Ureter (tissue), 1 donor: ENCODE measurements at places on chromosomes 6 and 20. TPM values are rescaled to one million over a fixed set of nuclear protein-coding genes. Genes with fewer than 3 reads are reported as not detected.

The SOD2 gene
- 238 TPM for total RNA-seq

The STX11 gene
- total RNA-seq: 5.8 TPM

DNA sequence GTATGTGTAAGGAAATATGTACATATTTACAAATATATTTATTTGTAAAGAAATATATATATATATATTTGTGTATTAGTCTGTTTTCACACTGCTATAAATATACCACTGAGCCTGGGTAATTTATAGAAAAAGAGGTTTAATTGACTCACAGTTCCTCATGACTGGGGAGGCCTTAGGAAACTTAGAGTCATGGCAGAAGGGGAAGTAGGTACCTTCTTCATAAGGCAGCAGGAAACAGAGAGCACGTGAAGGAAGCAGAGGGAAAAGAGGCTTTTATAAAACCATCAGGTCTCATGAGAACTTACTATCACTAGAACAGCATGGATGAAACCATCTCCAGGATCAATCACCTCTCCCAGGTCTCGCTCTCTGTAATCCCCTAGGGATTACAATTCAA lies 644.5 kb upstream of the HS3ST5 start:
- DNase-seq: no peak

GRCh38 chr20:57872816-57873409 lies 163.1 kb upstream of the PMEPA1 start:
- DNase-seq: no peak

The SNRPB gene
- 130 TPM for total RNA-seq

The GRM4 gene
- total RNA-seq: 0.21 TPM

DNA sequence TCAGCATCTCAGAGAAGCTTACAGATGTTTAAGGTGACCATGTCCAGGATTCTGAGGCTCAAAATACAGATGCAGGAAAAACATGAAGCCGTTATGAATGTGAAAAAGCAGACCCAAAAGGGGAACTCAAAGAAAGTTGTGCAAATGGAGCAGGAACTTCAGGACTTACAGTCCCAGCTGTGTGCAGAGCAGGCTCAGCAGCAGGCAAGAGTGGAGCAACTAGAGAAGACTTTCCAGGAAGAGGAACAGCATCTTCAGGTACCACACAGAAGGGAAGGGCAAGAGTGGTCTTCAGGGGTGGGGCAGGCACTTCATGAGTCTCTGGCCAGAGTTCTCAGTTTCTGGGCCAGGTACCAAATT lies 15.2 kb downstream of the RNF8 start:
- DNase-seq: no peak

The RGS17 gene
- 3.3 TPM for total RNA-seq

GRCh38 chr20:24449026-24449720 lies 20.3 kb upstream of the SYNDIG1 start:
- no peak for DNase-seq

DNA sequence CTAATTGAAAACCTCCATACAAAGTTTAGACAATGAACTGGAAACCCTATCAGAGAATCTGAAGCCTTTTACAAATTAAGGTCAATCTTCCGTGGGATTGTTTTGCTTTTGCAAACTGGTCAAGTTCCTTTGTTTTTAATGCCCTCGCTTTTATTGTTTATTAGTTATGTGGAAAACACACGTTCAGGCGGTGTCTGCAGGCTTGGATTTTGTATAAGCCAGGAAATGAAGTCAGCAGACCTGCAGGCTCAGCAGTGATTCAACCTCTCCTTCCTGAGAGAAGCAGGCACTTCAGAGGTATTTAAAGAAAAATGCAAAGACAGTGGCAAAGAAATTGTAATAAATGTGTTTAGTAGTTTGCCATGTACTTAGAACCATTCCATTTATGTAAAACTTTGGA lies 103.4 kb upstream of the PDE10A start:
- no peak for DNase-seq
